Stimulated activated CD8-positive, alpha-beta memory T cell treated with anti-CD3 and anti-CD28 coated beads, Interleukin-2, amount 100 ng/mL, for 48 hours (primary cell): ENCODE measurements at places on chromosomes 11 and 22.

GRCh38 chr11:77232242-77232641 is 69.2 kb downstream of the GDPD4 start:
- no peak for DNase-seq

DNA sequence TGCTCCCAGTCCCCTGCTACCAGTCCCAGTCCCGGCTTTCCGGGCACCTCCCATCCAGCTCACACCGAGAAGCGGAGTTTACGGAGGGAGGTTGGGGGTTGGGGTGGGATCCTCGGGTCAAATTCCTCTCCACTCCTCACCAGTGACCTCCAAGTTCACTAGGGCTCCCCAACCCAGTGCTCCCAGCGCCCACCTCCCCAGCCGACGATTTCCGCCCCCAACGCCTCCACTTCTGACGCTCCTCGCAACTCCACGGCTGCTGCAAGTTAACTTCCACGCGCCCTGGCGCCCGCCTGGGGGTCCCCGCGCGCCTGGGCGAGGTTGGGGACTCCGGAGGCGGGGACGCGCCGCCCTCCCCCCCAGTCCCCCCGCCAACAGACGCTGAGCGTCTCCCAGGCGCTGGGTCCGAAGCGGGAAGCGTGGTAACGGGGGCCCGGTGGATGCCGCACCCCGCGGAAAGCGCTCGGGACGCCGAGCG is 526 bp downstream of the TPST2 start:
- peak; percentile 32 for DNase-seq

GRCh38 chr11:46375392-46376101 is 5.9 kb upstream of the MDK start:
- no peak for DNase-seq

DNA sequence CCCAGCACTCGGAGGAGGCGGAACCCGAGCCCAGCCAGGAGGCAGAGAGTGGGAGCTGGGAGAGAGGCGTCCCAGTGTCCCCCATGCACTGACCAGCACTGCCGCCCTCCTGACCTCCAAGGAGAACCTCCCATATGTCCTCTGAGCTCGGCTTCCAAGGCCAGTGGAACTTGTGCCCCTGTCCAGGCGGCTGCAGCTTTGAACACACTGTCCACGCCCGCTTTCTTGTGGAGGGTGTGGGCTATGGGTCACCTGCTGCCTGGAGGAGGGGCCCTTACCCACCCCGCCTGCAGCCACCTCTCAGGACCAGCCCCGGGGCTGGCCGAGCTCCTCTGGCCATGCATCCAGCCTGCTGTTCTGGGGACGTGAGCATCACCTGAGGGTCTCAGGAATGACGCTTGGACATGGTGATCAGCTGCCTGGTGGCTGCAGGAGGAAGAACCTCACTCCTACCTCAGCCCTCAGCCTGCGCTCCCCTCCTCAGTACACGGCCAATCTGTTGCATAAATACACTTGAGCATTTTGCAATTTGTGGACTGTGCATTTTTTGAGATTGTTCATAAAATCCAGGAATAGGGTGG is 22.2 kb upstream of the MUC5B start:
- DNase-seq, result no peak

DNA sequence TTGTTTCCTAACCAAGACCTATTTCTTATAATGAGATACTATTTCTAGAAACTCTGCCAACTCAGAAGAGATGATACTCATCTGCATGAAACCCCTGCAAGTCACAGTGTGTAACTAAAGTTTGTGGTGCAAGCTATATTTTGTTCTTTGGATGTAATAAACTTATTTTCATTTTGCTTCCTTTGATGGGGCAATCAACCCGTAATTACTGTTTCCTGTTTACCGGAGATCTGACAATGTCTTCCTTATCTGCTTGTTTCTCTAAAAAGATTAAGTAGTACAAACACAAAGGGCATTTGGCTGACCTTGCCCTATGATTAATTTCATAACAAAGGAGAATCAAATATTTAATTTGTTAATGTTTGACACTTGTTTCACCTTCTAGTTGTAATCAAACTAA is 846.6 kb upstream of the ANO3 start:
- DNase-seq, result no peak

GRCh38 chr11:69080257-69080995 is 31.7 kb downstream of the TPCN2 start:
- DNase-seq, result no peak

- no peak for DNase-seq
Measured at GRCh38 chr11:324156-324555, 3.5 kb upstream of the IFITM3 start.

DNA sequence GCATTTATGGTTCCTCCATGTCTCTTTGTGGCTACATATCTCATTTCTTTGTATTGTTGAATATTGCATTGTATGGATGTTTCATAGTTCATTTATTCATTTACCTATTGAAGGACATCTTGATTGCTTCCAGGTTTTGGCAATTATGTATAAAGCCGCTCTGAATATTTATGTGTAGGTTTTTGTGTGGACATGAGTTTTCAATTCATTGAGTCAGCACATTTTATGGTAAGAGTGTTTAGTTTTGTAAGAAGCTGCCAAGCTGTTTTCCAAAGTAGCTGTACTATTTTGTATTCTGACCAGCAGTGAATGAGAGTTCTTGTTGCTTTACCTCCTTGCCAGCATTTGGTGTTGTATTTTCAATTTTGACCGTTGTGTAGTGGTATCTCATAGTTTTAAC is 39.2 kb downstream of the KDM2A start:
- no peak for DNase-seq

DNA sequence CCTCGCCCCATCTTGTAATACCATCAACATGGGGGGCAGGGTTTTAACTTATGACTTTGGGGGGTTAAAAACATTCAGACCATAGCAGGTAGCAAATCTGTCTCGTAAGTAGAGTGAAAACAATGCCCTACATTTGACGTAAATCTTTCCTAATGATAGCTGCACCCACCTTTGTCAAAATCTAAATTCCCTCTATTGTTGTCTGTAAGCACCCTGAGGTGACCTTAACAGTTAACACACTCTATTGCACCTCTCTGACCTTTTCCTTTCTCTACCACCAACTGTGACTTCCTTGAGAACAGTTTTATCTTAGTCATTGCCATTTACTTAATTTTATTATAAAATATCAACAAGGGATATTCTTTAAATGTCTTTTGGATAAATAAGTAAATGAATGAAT is 1024.9 kb upstream of the CNTN5 start:
- DNase-seq, result no peak

DNA sequence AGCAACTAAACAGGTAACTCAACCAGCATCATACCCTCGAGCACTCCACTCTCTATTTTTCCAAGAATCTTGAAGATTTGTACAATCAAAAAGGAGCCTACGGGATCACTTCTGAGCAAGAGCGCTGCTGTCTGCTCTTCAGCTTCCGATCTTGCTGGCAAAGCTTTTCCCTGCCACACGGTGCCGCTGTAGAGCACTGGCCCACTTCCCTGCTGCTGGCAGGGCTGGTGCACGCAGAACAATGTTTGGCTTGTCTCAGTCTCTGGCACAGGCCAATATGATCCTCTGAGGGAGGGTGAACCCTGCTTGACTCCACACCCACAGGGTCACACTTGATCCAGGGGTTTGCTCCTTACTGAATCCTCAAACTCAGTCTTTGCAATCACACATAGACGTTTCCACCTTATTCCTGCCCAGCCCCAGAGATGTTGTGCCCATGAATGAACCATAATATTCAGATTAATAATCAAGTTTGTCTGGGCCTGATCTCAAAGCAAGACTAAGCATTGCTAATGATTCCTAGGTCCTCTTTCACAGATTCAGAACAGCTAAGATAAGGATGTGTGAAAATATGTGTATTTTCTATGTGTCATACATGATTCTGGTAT is 536.6 kb downstream of the SOX6 start:
- no peak for DNase-seq

DNA sequence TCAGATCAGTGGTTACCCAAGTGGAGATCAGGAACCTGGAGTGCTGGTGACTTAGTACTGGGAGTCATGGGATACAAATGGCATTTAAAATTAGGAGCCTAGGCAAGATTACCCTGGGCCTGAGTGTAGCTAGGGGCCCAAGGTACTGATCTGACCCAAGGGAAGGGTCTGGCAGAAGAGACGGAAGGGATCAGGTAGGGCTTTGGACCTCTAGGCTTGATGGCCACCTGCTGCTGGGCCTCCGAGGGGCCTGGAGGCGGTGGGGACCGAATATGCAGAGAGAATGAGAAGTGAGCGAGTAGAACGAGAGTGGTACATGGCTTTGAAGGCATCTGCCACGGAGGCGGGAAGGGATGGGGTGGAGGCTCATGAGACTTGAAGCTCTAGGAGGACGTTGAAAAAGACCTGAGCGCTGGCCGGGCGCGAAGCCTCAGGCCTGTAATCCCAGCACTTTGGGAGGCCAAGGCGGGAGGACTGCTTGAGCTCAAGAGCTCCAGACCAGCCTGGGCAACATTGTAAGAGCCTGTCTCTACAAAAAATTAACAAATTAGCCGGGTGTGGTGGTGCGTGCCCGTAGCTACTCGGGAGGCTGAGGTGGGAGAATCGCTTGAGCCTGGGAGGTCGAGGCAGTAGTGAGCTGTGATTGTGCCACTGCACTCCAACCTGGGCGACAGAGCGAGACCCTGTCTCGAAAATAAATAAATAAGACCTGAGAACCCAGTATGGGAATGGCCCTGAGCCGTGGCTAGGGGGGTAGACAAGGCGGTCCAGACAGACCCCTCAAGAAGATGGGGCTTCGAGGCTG is 563 bp upstream of the PPIL2 start:
- no peak for DNase-seq

- no peak for DNase-seq
Measured at GRCh38 chr22:27784120-27784475, 17.5 kb downstream of the MN1 start.

- no peak for DNase-seq
Measured at GRCh38 chr22:37254209-37254866, 10.3 kb upstream of the RAC2 start.

- no peak for DNase-seq
Measured at GRCh38 chr22:37228106-37229011, 15.7 kb downstream of the RAC2 start.

GRCh38 chr11:38547462-38547861 is 1949.4 kb upstream of the RAG2 start:
- DNase-seq, result no peak

DNA sequence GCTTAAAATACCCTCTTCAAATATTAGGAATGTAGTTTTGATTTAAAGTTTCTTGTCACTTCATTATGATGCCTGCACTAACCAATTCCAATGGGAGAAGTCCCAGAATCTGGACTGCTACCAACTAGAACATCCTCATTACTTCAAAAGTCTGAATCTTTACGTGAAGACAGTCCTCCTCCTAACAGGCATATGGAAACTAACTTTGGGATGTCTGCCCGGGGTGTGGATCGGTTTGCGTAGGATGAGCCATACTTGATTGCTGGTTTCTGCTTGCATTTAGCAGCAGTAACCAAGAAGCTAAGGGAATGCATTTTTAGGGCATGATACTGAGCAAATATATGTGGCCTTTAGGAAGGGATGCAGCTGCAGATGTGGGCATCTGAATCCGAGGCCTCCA is 177.1 kb downstream of the LRRC4C start:
- no peak for DNase-seq

- no peak for DNase-seq
Measured at GRCh38 chr22:44394246-44395117, 81.7 kb upstream of the SHISAL1 start.

- DNase-seq, result no peak
Measured at GRCh38 chr11:64474680-64475079, 115.7 kb downstream of the RPS6KA4 start.

DNA sequence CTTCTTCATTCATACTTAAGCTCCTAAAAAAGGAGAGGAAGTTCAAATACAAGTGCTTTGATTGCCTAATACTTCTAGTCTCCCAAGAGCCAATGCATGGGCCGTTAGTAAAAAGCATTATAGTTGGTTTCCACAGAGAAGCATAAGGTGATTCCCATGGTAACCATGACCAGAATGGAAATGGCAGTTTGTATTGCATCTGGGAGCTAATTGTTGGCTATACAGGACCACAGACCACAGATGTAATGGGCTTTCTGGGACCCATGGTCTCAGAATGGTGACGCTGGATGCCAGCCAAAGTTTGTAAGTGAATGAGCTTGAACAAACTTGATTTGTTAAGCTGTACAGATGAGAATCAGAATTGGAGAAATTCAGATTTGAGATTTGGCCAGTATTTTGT is 333.9 kb upstream of the C11orf87 start:
- no peak for DNase-seq

DNA sequence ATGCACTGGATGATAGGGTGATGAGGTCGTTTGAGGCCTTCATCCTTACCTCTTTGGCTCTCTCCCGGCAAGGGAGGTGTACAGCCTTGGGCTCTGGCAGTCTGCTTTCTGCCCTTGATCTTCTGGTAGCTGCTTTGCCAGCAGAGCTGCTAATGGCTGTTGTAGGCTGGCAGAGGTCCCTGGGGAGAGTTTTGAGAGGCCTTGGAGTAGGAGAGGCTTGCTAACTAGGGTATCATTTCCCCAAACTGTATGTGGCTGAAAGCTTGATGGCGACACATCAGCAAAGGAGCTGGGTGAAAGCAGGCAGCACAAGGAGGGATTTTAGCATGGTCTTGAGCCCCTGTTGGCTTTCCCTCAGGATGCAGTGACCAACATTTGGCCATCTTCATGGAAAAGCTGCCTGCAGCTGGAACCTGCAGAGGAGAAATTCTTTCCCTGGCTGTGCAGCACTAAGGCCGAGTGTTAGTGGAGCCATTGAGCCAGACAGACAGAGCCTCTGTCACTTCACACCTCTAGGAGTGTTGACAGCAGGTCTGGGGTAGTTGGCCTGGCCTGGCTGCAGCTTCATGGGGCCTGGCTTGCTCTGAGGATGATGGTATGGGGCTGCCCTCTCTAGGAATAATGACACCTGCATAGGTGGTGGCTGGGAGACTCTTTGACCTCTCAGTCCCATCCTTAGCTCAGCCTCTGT is 3.5 kb upstream of the AMPD3 start:
- DNase-seq, result no peak

DNA sequence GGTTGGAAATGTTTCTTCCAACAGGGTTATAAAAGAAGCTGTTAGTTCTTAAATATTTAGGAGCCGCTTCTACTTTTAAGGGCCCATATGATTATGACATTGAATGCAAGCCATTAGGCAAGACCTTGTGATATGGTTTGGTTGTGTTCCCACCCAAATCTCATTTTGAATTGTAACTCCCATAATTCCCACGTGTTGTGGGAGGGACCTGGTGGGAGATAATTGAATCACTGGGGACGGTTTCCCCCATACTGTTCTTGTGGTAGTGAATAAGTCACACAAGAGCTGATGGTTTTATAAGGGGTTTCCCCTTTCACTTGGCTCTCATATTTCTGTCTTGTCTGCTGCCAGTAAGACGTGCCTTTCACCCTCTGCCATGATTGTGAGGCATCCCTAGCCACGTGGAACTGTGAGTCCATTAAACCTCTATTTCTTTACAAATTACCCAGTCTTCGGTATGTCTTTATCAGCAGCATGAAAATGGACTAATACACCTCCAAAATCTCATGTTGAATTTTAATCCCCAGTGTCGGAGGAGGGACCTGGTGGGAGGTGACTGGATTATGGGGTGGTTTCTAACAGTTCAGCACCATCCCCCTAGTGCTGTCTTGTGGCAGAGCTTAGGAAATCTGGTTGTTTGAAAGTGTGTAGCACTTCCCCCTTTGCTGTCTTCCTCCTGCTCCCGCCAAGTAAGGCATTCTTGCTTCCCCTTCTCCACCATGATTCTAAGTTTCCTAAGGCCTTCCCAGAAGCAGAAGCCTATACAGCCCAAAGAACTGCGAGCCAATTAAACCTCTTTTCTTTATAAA is 4.3 kb downstream of the CD59 start:
- no peak for DNase-seq
